ENCODE measurements at places on chromosomes 2 and 18.

- peak; percentile 45 for DNase-seq
Observed at GRCh38 chr18:23453680-23454058, 582 bp downstream of the RIOK3 start.

DNA sequence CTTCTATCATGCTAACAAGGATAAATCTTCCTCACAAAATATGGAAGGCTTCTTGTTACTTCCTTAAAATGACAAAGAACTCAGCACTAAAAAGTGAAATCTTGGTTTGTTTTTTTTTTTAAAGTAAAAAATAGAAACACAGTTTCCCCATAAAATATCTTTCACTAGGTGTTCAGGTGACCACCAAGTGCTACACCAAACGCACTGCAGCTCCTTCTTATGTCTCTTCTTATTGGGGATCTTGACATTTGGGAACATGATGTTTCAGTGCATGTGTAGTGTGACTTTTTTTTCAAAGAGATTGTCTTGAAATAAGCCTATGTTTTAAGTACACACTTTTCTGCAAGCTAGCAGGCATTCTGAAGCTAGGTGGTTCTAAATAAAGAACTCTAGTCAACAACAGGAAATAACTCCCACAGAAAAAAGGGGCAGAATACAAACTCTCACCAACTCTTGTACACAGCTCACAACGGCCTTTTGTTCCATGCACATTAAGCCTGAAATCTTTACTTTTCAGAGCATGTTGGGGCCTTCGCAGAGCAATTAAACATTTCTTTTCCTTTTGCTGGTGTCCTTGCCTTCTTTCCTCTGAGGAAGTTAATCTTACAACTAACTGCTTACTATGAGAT, 13.2 kb upstream of the SERTAD2 start:
- no peak for DNase-seq

GRCh38 chr2:112634874-112635157, 10.9 kb upstream of the SLC20A1 start:
- no peak for DNase-seq

DNA sequence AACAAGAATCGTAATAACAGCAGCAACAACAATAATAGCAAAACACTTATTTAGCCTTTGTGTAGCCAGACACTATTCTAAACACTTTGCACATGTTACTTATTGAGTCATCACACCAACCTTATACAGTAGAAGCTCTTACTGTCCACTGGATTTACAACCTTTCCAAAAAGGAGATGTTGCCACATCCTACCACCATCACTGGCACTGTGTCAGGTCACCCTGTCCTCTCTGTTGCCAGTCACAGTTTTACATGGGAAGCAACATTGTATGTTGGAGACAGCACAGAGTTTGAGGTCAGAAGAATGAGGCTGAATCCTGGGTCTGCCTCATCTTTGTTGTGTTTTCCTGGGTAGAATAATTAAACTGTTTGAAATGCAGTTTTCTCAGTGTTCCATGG, 201.4 kb upstream of the EPAS1 start:
- DNase-seq = no peak

- peak; percentile 61 for DNase-seq
Observed at GRCh38 chr2:178072383-178073301, at the start of gene PDE11A. Gene PDE11A, minus strand, starts transcription at chr2:178072777. Its CDS starts 340 bp downstream, at chr2:178072437.

GRCh38 chr2:70627211-70627898, 73.7 kb upstream of the TGFA start:
- no peak for DNase-seq

DNA sequence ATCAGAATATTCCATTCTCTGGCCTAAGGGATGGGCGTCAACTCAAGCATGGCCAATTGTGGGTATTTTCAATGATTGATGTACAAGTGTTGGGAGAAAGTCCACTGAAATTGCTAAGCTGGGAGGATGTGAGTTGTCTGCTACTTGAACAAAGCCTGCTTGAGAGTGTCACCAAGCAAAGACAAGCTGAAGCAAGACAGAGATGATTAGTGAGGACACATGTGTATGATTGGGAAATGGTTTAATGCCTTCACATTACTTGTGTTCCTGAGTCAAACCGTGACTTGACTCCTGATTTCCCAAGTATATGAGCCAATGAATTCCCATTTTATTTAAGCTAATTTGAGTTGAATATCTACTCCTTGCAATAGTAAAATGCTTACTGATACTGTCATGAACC, 23.7 kb upstream of the NRP2 start:
- no peak for DNase-seq

- no peak for DNase-seq
Observed at GRCh38 chr2:217066510-217067270, 206.8 kb upstream of the TNP1 start.

GRCh38 chr2:210421916-210422315, 54.6 kb downstream of the LANCL1 start:
- DNase-seq = peak; percentile 93

GRCh38 chr18:34023471-34023870, 201.2 kb downstream of the NOL4 start:
- DNase-seq = peak; percentile 14

- no peak for DNase-seq
Observed at GRCh38 chr2:8412082-8412481, 269.8 kb upstream of the ID2 start.

DNA sequence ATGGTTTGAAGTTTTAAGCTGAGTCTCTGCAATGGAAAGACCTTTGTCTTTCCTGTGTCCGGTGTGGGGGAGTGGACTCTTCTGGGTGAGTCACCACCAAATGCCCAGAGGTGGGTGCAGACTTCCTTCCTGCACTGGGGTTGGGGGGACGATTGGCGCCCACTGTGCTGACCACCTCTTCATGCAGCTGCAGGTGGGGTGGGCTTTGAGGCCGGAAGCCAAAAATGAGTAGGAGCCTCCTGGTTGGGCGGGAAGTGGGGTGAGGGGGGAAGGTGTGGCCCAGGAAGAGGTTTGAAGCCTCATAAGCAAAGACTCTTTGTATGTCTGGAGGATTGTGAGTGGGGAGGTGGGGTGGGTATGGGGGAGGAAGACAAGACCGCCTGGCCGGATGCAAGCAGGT, 27.6 kb downstream of the PAX8 start:
- no peak for DNase-seq

DNA sequence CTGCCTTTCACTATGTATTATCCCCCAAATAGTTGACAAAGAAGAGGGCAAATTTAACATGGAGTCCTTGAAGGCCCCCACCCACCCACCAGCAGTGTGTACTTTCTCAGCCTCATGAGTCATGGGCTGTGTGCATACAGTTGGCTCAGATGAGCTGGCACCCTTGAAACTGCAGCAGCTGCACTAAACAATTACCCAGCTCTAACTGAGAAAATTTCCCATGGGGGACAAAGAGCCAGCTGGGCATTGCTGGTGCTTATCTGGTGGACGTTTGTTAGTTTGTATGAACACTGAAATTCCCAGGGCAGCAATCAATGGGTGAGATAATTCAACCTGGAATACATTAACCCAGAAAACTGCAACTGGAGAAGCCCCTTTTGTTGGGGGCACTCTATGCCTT, 131.7 kb downstream of the GCA start:
- peak; percentile 18 for DNase-seq

GRCh38 chr2:12176623-12177454, 430.4 kb downstream of the LPIN1 start:
- peak; percentile 84 for DNase-seq

GRCh38 chr18:69002233-69002632, 204.4 kb downstream of the CCDC102B start:
- no peak for DNase-seq

DNA sequence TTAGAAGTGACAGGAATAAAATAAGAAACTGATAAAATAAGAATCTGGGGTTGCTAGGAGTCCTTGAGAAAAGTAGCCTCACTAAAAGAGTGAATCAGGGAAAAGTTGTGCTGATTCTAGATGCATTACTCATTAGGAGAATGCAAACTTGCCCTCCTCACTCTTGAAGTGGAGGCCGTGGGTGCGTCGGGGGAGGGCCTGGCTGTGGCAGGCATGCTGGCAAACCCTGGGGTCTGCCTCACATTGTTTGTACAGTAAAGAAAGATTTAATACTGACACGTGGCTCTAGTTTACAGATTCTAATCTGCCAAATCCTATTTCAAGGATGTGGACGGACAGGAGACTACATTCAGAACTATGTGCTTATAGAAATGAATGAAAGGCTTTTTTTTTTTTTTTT, 41.9 kb downstream of the TANC1 start:
- DNase-seq = peak; percentile 64

- DNase-seq = peak; percentile 58
Observed at GRCh38 chr18:35095983-35096676, 54.9 kb downstream of the MAPRE2 start.

DNA sequence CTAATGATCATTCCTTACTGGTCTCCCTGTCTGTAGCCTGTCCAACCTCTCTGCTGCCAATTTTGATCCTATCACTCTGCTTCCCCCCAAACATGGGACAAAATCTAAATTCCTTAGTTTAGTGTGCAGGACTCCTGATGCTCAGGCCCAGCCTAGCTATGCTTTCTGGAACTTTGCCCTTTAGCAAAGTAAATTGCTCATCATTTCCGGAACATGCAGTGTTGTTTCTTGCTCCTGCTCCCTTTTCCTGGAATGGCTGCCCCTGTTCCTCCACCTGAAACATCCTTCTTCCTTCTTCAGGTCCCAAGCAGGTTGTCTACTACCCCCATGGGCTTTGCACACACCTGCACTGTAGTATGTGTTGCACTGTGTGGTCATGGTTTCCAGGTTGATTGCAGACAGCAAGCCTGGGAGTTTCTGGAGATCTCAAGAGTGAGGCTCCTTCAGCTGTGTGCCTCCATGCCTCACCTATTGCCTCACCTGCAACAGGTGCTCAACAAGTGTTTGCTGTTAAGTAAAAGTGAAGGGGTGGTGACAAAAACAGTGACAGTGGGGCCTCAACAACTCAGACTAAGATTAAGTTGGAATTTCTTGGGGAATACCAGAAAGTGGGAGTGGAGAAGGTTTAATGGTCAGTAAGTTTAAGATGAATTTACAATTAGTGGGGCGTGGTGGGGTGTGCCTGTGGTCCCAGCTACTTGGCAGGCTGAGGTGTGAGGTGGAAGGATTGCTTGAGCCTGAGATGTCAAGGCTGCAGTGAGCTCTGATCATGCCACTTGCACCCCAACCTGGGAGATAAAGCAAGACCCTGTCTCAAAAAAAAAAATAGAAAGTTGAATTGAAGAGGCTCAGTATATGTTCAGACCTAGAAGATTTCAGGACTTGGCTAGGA, 120.0 kb downstream of the DNAH6 start:
- no peak for DNase-seq

GRCh38 chr2:24850944-24851343, 57.7 kb downstream of the CENPO start:
- DNase-seq = no peak

- DNase-seq = no peak
Observed at GRCh38 chr2:117801826-117802225, 12.7 kb upstream of the DDX18 start.

DNA sequence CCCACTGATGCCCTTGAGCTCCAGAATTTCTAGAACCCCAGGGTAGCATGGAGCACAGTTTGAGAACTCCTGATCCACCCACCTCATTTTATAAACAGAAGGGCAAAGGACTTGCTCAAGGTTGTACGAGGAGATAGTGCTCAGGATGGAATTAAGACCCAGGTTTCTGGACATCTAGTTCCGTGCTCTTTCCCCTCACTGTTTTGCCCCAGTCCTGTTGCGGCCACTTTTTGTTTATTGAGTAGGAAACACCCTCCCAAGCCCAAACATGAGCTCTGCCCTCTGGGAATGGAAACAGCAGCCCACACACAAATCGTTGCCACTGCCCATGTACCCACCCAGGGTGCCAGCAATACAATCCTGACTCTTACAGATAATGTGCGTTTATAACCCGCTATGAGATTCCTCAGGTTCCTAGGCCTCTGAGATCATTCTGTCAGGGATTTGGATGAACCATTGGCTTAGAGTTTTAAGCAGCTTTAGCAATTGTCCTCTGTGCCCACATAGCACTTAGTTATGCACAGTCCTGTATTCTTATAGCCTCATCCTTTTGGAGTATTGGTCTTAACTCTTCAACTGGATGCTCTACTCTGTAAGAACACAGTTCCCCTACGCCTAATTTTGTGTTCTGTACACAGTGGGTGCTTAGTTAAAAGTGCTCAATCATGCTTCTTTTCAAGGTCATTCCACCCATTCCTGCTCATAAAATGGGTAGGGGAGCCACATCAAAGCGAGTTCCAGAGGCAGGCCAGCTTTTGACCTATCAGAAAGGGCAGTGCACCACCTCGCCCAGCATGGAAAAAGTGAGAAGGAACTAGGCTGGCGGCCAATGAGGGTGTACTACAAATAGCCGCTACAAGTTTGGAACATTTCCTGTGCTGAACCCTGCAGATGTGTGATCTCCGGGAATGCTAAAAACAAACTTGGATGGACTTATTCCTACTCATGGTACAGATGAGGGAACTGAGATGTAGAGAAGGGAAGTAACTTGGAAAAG, 60.3 kb upstream of the IGFBP2 start:
- no peak for DNase-seq

- DNase-seq = no peak
Observed at GRCh38 chr18:45253056-45253565, 362.2 kb upstream of the SLC14A2 start.

DNA sequence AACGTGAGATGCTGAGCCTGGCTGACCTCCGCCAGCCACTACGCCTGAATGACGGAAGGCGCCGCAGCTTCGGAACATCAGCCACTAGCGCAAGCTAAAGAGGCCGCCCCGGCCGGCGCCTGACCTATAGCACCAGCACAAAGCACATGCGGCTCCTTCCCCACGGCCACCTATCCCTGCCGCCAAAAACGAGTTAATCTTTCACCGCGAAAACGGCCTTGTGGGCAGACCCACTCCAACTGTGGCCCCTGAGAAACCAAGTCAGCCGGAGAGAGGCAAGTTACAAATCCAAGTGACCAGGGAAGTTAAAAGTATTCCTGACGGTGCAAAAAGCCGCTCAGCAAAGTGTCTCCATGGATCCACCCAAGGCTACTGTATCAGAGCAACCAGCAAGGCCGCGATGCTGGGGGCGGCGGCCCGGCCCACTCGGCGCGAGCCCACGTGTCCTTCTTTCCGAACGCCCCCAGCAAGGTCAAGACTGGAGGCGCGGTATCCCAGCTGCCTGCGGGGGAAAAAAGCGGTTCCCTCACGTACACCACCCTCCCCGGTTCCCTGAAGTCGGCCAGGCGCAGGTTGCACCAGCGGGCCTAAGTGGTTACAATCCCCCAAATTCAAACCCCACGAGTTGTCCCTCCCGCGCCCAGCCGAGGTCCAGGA, 575 bp downstream of the HSPD1 start:
- peak; percentile 46 for DNase-seq

GRCh38 chr2:180876506-180876905, 103.9 kb upstream of the UBE2E3 start:
- DNase-seq = no peak
